ENCODE measurements at places on chromosomes 11 and 22.

DNA sequence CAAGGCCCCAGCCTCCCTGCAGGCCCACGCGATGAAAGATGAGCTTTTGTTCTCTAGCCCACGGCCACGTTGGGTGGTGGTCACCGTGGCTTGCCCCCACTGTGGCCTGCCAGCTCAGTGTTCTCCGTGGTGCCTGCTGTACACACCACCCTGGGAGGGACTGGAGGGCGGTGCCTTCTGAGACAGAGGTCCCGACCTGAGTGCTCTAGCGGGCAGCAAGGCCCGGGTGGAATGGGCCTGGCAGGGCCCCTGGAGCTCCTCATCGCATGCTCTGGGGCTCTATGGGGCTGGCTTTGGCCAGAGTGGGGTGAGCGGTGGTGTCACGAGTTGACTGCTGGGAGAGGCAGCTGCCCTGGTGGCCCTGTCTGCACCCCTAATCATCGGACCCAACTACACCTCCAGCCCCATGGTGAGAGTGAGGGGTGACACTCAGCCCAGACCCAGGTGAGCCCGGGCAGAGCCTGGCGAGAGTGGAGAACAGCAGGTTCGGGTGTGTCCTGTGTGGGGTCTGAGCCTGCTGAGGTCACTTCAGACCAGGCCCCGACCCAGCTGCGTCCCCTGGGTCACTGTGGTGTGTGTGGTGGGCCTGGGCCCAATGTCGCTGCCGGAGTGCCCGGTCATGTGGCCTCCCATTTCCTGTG is 541.9 kb downstream of the TBC1D22A start:
- no peak for DNase-seq

GRCh38 chr11:125588505-125588904 is 4.1 kb upstream of the STT3A start:
- no peak for DNase-seq

GRCh38 chr22:39469681-39470450 is 13.1 kb downstream of the MGAT3 start:
- no peak for DNase-seq

GRCh38 chr11:95084509-95084908 is 5.1 kb upstream of the ENDOD1 start:
- DNase-seq = no peak

GRCh38 chr11:67273260-67273990 is 7.2 kb downstream of the GRK2 start:
- DNase-seq = no peak

GRCh38 chr11:80155412-80156017 is 714.7 kb upstream of the TENM4 start:
- no peak for DNase-seq

GRCh38 chr11:42265072-42265471 is 805.6 kb upstream of the LRRC4C start:
- no peak for DNase-seq

DNA sequence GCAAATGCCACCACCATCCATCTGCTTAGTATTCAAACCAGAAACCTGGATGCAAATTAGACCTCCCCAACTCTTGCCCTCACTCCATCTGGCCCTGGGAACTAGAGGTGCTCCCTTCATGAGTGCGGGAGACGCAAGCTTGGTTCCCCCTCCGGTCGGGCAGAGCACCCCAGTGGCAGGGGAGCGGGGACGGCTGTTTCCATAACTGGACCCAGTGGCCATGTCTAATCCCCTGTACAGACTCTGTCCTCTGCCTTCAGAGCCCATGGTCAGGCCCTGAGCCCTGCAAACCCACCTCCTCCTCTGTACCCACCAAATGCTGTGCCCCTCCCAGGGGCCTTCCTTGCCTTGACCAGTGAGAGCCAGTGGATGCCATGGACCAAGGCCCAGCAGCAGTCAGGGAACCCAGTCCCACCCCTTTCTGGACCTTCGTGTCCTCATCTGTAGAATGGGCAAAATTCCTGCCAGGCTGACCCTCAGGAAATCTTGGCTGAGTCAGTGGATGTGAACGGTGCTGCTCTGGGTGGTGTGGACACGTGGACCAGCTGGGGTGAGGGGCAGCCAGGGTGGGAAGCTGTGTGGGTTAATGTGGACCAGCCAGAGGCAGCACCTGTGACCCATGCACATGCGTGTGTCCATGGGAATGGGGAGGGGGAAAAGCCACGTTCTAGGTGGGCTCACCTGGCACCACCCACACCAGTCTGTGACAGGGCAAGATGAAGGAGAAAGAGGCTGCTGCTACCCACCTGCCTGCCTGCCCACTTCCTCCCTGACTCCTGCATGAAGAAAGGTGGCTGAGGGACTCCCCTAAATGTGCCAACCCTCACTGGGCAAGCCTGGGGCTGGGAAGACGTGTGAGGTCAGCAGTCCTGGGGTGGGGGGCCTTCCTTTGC is 72.8 kb downstream of the LRRC32 start:
- no peak for DNase-seq

- DNase-seq = no peak
Observed at GRCh38 chr11:85028329-85029101, 598.6 kb downstream of the DLG2 start.

DNA sequence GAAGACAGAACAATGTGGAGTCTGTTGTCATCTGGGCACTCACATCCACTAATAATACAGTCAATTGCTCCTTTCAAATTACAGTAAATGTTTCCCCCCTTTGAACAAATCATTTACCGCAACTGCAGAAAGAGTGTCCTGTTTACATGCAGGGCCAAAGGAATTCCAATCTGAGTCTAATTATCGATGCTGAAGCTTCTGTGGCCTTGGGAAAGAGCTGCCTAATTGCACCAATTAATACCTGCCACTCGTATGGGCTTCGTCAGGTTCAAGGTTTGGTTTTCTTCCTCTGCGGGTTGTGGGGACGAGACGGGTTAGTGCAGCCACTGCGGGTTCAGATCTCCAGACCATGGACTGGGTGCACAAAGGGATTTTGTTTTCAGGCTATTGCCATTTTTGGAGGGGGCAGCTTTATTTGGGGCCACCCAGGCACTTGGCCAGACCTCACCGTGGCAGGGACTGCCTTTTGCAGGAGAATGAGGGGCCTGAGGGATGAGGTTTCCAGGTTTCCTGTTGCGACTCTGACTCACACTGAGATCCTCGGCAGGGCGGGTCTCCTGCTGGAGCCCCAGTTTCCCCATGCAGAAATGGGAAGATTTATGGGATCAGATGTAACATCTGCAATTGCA is 147.6 kb downstream of the MIAT start:
- DNase-seq = no peak

- DNase-seq = no peak
Observed at GRCh38 chr22:41660416-41660815, 28.3 kb downstream of the SNU13 start.

DNA sequence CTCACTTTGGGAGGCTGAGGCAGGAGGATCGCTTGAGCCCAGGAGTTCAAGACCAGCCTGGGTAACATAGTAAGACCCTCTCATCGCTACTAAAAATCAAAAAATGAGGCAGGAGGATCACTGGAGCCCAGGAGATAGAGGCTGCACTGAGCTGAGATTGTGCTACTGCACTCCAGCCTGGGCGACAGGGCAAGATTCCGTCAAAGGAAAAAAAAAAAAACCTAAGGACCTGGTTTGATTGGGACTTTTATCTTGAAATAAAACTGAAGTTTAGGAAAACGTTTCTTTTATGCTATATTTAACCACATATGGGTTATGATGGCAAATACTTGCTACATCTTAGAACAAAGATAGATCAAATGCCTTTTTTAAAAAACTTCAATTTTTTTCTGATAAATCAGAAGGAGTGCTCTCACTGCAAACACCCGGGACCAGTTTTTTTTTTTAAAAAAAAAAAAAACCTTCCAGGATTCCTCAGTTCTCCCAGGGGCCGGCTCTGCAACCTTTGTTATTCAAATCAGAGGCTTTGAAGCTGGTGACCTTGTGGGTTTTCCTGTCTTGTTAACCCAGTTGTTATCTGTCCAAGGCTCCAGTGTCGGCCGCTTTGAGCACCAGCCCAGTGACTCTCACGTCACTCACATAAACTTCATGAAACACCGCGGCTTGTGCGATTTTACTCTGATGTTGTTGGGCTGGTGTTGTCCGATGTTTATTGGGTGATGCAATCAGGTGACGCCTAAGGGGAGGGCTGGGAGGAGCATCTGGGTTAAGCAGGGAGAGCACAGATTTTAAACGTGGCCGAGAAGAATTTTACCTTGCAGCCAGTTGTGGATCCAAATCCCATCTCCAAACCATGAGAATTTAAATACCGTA is 24.7 kb upstream of the SLC22A12 start:
- DNase-seq = no peak

DNA sequence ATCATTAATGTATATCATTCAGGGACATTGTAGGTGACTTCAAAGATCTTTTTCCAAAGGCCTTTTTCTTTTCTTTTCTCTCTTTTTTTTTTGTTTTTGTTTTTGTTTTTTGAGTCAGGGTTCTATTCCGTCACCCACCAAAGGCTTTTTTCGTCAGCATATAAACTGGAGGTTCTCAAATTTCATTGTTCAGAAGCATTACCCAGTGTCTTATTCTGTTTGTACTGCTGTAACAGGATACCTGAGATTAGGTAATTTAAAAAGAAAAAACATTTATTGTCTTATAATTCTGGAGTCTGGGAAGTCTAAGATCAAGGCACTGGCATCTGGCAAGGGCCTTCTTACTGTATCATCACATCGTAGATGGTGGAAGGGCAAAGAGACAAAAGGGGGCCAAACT is 6.4 kb upstream of the SYT9 start:
- no peak for DNase-seq

DNA sequence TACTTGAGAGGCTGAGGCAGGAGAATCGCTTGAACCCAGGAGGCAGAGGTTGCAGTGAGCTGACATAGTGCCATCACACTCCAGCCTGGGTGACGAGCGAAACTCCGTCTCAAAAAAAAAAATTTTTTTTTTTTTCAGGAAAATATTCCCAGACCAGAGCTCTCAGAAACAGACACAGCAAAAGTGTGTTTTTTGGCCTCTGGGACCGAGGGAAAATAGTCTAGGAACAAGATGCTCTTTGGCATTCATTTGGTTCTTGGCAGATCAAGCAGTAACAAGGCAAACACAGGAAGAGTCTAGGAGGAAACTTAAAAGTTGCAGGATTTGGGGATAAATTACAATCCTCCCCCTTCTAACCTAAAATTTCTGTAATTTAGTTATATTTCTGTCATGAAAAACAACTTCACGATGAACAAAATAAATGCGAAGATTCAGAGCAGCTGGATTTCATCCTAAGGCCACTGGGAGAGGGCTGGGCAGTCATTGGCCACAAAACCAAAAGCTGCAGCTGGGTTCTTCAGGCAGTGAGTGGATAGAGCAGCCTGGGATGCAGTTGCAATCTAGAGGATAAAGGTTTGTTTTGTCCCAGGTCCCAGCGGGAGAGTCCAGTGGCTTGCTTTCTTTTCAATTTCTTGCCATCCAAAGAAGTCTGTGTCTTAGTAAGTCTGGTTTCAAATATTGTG is 19.7 kb downstream of the ATG16L2 start:
- no peak for DNase-seq

GRCh38 chr22:42328130-42328783 is 57.8 kb upstream of the TCF20 start:
- DNase-seq = no peak

GRCh38 chr11:28736256-28736655 is 628.1 kb downstream of the METTL15 start:
- DNase-seq = no peak

- no peak for DNase-seq
Observed at GRCh38 chr11:107116358-107116757, 98.1 kb upstream of the GUCY1A2 start.

DNA sequence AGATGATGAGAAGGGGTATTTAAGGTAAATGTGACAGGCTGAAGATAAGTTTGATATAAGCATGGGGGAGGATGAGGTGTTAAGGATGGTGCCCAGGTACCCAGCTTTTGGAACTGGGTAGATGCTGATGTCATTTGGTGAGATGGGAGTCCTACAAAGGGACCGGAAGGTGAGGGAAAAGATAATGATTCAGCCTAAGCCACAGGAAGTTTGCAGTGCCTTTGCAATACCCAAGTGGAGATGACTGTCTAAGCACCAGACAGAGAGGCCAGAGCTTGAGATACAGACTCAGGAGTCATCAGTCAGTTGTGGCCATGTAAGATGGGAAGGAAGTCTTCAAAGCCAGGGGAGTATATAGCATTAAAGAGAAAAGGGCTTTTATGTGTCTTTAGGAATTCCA is 30.0 kb upstream of the SMCO4 start:
- DNase-seq = no peak

DNA sequence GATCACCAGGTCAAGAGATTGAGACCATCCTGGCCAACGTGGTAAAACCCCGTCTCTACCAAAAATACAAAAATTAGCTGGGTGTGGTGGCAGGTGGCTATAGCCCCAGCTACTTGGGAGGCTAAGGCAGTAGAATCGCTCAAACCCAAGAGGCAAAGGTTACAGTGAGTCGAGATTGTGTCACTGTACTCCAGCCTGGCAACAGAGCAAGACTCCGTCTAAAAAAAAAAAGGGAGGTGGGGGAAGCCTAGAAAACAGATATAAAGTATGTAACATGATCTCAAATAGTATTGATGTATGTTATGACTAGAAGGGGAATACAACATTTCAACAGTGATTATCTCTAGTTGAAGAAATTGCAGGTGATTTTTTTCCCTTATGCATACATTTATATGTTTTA is 61.4 kb downstream of the SLC1A2 start:
- no peak for DNase-seq

DNA sequence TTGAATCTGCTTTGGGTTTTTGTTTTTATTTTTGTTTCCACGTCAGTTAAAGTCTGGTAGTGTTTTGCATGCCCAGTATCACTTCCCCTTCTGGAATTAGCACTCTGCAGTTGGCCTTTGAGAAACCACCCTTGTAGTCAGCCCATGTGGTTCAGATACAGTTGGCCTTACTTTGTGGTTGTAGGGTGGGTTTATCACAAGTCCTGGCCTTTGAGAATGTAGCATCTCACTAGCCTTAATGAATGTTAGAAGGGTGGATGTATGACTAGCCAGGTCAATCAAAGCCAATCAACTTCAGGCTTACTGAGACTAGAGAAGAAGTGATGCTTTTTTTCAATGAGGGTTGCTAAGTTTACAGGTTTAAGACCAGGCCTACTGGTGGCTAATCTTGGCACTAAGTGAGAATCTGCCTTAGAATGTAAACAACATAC is 19.8 kb downstream of the ARL14EP start:
- DNase-seq = no peak

GRCh38 chr11:96576383-96576782 is 186.6 kb downstream of the JRKL start:
- no peak for DNase-seq

GRCh38 chr11:8709002-8709672 is 26.5 kb downstream of the RPL27A start:
- no peak for DNase-seq

All from effector CD8-positive, alpha-beta T cell (primary cell).